ENCODE measurements at places on chromosomes 2 and 18.

DNA sequence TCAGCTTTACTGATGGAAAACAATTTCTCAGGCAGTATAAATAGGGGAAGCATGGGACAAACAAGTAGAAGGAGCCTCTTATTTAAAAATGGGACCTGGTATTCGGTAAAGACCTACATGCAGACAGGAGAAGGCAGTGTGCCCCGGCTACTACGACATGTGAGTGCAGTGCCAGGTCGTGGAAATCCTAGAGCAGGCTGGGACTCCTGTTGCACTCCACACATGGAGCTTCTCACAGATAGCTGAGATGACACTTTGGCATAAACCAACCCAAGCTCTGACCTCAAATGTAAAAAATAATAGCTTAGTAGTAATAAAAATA is 885 bp upstream of the DSEL start:
- no peak for DNase-seq

- no peak for DNase-seq
Observed at GRCh38 chr2:161239326-161240109, 68.7 kb upstream of the PSMD14 start.

DNA sequence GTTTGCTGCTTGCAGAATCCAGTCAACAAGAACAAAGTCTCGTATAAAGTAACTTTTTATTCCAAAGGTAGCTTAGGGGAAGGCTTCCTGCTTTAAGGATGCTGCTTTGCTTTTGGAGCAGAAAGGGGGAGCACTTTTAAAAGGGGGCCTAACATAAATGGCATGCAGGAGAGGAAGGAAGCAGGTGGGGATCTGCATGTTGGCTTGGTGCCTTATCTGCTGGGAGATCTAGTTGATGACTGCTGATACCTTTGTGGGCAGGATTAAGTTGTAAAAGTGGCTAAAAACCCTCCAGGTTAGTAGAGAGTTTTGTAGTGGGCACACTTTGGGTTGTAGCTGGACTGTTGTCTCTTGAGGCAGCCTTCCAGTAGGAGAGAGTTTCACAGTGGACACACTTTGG is 22.5 kb downstream of the UBR3 start:
- DNase-seq = no peak

GRCh38 chr2:235496239-235496621 is 2.4 kb downstream of the AGAP1 start:
- no peak for DNase-seq

Data from activated naive CD4-positive, alpha-beta T cell (primary cell).